ENCODE measurements at places on chromosomes 4 and X.
A peak's percentile ranks its signal among the peaks of the same experiment; 100 is the strongest.

DNA sequence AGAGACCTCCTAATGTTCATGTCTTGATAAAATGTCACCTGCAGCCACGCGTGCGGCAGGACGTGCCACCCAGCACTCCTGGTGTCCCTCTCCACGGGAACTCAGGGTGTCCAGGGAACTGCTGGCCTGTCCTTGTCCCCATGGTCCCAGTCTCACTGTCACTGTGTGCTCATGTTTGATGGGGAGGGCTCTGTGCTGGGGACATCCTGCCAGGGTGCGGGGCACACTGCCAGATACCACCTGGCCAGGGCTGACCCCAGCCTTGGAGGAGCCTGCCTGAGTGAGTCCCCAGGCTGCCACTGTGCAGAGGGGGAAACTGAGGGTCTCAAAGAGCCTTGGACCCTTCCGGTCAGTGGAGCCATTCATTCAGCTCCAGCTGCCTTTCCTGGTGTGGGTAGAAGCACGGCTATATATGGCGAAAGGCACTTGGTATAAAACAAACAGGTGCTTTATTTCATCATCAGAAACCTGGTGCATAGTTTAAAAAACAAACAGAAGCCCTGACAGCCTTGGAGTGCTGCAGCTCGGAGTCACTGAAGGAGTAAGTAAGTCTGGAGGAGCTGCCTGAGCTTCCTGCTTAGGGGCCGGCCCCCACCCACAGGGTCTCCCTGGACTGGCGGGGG, 33.0 kb downstream of the NOP14 start:
- DNase-seq = no peak

DNA sequence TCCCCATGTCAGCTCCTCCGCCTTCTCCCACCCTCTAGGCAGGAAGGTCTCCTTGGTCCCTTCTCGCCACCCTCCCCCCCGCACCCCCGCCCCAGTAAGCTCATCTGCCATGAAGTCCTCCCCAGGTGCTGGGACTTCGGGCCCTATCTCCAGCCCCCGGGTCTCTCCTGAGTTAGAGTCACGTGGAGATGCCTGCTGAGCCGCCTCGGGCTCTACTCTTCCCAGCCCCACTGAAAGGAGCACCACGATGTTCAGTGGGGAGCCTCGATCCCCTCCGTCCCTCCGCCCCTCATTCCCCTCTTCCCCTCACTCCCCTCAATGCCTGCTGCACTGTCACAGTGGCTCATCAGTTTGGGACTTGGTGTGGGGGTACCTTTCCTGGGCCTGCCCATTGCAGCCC, 3.9 kb downstream of the HTRA3 start:
- DNase-seq = no peak

- no peak for DNase-seq
Observed at GRCh38 chrX:110046971-110047370, 44.1 kb downstream of the TMEM164 start.

DNA sequence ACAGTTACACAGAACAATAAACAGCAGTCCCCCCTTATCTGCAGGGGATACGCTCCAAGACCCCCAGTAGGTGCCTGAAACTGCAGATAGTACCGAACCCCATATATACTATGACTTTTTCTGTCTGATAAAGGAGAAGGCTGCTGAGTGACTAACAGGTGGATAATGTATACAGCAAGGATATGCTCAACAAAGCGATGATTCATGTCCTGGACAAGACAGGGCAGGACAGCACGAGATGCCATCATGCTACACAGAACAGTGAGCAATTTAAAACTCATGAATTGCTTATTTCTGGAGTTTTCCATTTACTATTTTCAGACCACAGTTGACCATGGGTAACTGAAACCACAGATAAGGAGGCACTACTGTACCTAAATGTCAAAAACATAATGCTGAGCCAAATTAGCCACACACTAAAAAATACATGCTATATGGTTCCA, 76.1 kb downstream of the MANBA start:
- peak; percentile 8 for DNase-seq

DNA sequence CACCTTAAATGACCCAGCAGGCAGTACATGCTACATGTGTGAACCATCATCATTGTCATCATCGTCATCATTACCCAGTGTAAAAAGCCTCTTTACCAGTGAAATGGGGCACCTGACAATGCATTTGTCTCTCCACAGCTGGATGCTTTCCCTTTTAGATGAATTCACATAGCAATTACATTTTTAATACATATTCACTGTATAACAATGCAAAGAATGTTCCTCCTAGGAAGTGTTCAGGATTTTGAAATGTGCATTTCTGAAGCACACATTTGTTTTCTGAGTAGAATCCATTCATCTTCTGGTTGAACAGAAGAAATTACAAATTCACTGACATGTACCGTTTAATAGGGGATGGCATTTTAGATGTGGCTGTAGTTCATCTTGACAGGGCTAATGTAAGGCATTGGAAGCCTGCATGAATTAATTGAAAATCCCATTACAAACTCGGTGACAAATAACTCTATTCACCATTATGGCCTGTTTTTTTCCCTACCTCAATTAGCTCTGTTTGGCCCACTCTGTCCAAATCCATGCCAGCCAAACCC, 111.1 kb downstream of the SH3RF1 start:
- peak; percentile 89 for DNase-seq

GRCh38 chrX:14030174-14030530, 460 bp upstream of the GEMIN8 start:
- DNase-seq = peak; percentile 34

GRCh38 chr4:30450474-30450873, 269.7 kb upstream of the PCDH7 start:
- DNase-seq = no peak

DNA sequence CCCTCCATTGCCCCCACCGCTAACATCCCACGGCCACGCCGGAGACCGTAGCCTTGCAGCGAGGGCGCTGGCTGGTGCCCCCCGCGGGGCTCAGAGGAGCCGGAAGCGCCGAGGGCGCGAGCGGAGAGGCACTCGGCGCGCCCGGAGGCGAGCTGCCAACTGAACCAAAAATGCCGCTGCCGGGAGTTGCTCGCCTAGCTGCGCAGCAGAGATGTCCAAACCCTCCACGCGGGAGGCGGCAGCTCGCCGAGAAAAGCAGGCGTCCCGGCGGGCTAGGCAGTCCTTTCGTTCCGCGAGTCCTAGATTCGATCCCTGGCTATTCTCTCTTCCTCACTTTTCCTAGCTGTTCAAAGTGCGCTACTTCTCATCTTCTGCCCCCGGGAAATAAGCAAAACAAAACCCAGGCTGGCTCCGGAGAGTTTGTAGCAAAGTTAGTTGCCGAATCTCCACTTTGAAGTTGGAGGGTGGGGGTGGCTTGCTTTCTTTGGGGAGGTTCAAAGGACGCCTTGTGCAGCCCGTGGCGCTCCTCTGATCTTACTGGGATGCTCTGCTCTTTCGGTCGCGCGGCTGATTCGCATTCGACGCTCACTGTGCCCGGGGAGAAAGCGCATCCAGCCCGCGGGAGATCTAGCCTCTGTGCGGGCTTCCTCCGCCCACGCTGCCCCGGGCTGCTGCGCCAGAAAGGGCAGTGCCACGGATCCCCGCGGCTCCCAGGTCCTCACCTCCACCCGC, 723 bp downstream of the NKX6-1 start:
- peak; percentile 47 for DNase-seq

GRCh38 chr4:43763029-43763610, 685.5 kb downstream of the KCTD8 start:
- no peak for DNase-seq

- no peak for DNase-seq
Observed at GRCh38 chr4:113524096-113524495, 237.4 kb downstream of the CAMK2D start.

DNA sequence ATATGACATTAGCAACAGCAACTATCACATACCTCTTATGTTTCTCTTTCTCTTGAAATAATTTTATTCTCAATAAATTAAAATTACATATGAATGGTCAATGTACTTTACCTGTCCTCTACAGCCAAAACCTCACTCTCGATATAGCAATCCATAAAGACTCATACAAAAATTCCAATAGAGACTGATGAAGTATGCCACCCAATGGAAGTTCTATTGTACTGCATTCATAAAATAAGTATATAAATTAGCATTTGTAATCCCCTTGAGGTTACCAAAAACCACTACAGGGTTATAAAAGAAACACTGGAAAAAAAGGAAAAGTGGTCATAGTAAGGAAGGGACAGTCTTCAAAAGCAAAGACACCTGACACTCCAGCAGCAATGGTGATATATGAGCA, 32.8 kb downstream of the CLDN2 start:
- DNase-seq = peak; percentile 6

DNA sequence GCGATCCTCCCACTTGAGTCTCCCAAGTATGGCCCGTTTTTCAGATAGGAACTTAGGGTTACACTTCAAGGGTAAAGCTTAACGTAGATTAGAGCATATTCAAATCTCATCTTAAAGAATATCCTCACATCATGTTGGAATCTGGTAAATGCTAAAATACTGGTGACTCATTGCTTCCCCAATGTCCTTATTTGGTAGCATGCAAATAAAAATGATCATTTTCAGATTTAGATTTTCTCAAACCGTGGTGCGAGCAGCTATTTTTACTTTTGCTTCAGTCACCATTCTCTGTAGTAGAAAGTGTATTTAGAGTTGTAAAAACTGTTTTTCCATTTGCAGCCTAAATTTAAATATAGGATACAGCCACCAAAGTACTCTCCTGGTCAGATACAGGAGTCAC, 101.5 kb upstream of the MAML3 start:
- peak; percentile 55 for DNase-seq

DNA sequence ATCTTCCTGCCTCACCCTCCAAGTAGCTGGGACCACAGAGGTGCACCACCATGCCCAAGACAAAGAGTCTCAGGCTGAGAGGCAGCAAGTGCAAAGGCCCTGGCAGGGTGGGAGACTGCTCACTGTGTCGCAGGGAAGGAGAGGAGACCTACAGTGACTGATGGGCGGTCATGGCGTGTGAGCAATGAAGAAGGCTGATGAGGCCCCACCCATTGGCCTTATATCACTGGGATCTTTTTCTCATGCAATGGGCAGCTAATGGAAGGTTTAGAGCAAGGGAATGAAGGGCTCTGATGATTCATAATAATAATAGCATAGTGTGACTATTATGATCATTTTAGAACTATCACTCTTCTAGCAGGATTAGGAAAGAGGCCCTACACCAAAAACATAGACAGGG, 20.9 kb downstream of the FAM9C start:
- no peak for DNase-seq

DNA sequence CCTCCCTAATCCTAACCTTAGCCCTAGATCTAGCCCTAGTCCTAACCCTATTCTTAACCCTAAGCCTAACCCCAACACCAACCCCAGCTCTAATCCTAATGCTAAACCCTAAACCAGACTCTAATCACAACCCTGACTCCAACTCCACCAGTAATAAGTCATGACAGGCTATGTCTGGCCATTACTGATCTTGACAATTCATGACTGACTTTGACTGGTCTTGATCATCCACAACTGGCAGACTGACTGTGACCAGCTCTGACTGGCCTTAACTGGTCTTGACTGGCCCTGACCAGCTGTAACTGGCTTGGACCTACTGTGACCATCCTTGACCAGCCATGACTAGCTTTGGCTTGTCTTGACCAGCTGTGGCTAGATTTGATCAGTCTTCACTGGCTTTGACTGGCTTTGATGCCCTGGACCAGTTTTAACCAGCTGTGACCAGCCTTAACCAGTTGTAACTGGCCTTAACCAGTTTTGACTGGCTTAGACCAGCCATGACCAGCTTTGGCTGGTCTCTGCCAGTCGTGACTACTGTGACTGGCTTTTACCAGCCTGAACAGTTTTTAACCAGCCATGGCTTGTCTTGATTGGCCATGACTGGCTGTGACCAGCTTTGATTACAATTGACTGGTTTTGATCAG, 68.4 kb downstream of the RLIM start:
- no peak for DNase-seq

DNA sequence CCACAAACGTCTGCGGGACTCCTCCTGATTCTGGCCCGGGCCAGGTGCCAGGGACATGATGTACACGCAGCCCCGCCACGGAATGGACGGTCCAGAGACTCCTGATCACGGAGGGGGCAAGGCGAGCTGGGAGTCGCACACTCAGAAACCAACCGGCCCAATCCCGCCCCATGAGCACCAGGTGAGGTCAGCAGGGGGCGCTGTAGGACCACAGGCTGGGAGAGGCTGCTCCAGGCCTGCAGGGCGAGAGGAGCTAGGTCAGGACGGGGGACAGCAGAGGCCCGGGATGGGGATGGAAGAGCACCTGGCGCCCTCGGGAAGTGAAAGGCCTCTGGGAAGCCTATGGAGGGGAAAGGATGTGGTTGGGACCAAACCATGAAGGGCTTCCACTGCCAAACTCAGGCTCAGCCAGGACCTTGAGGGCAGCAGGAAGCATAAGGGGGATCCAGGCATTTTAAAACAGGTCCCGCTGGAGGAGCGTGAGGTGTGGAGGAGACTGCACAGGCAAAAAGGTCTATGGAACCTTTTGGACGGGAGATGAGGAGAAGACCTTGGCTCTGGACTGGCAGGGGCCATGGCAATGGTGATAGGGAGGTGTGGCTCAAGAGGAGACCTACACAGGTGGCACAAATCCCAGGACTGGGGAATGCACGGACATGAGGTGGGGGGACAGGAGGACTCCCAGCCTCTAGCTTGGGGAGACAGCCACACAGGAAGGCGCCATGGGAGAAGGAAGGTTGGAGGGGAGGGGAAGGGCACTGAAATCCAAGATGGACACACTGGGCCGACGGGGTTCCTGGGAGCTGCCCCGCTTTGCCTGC, 79.2 kb downstream of the MTMR1 start:
- DNase-seq = peak; percentile 62

DNA sequence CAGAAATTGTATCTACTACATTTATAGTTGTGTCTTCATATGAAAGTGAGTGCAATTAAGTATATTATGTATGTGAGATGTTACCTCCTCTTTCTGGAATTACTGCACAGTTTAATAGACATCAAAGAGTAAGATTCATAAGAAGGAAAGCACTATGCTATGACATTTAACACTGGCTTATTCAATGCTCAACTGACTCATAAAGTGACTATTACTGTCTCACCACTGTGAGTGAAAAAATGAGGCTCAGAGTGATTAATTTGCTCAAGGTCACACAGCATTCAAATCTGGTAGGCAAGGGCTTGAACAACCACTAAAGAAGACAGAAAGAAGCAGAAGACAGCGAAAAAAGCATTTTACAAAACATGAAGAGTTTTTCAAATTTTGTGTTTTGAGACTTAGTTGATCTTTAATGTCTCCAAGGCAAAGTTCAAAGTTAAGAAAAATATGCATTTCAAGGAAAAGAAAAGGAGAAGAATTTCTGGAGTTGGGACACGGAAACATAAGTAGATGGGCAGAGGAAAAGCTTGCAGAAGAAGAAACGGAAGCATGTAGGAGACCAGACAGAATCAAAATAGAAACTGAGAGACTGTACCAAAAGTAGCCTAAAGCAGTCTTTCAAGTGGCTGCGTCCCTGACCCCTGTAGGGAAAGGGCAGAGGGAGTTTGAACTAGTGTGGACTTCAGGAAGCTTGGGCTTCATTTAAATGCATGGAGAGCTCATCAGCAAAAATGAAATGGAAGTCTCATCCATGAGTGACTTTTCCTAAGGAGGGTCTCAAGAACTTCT, 66.3 kb downstream of the KCNIP4 start:
- DNase-seq = peak; percentile 22

DNA sequence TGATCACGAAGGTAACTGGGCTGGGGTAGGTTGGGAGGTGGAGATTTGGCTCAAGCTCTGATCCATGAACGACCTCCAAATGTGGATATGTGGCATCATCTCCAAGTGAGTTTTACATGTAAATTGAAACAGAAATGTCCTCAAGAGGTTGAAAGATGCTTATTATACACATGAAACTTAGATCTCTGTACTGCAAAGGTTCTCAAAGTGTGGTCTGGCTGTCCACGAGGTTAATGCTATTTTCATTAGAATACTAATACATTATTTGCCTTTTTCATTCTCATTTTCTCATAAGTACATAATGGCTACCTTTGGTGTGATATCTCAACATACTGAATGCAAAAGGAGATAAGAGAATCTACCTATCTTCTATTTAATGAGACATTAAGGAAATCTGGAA, 198.2 kb downstream of the RASL11B start:
- DNase-seq = no peak
